ENCODE measurements at places on chromosomes 1 and 21.

DNA sequence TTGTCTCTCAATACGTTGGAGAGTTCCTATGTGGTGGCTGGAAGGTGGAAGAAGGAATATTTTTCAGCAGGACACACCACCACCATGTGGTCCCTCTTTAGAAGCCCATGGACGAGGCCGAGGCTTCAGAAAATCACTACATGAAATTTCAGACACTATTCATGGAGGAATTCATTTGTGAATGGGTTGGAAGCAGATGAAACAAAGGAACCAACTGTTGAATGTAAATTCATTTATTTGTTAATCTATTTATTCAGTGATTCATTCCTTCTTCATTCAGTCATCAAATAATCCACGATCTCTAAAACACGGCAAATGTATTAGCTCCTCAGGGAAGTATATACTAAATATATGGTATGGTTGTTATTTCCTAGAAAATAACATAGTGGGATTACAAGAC is 12.2 kb downstream of the SLC35F3 start:
- no peak overlapping the region for H3K4me3 ChIP-seq
- H3K4me1 ChIP-seq: no peaks in the 10 kb centered on the region
- DNase-seq: no peak
- H3K27ac ChIP-seq: no peak overlapping the region
- H3K27me3 ChIP-seq: peaks cover 11% of the 10 kb centered on the region

- DNase-seq: no peak
- peaks cover 2% of the 10 kb centered on the region for H3K36me3 ChIP-seq
- H3K4me3 ChIP-seq: no peak overlapping the region
- peaks cover 6% of the 10 kb centered on the region for H3K4me1 ChIP-seq
- no peak overlapping the region for H3K27ac ChIP-seq
Observed at GRCh38 chr1:239840790-239841189, 250.9 kb upstream of the FMN2 start.

DNA sequence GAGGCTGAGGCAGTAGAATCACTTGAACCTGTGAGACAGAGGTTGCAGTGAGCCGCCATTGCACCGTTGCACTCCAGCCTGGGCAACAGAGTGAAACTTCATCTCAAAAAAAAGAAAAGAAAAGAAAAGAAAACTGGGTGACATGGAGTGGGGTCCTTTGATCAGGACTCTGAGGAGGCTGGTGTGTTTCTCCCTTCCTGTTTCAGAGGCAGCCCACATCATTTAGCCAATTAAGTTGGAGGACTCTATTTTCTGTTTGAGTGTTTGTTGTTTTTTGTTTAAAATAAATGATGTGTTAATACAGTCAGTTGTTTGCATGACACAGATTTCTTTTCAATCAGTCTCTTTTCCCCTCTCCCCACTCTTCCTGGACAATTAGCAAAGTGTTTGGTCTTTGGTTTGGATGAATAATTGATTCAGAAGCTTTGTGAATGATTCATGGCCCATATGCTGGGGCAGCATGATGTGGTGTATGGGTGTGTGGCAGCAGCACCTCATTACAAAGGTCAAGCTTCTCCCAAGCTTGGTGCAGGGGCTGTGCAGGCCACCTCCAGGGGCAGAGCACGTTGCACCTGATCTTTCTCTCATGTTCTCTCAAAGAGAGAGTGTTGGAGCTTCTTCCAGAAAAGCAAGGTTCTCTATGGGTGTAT is 48.8 kb downstream of the CACNA1E start:
- H3K36me3 ChIP-seq: peaks cover 9% of the 10 kb centered on the region
- H3K27ac ChIP-seq: no peak overlapping the region
- no peaks in the 10 kb centered on the region for H3K4me1 ChIP-seq
- H3K4me3 ChIP-seq: no peak overlapping the region

GRCh38 chr1:155396874-155397476 is 76.3 kb downstream of the RUSC1 start:
- H3K27me3 ChIP-seq: no peaks in the 10 kb centered on the region
- H3K4me3 ChIP-seq: no peak overlapping the region
- peaks cover 3% of the 10 kb centered on the region for H3K4me1 ChIP-seq
- no peak overlapping the region for H3K27ac ChIP-seq
- DNase-seq: no peak

DNA sequence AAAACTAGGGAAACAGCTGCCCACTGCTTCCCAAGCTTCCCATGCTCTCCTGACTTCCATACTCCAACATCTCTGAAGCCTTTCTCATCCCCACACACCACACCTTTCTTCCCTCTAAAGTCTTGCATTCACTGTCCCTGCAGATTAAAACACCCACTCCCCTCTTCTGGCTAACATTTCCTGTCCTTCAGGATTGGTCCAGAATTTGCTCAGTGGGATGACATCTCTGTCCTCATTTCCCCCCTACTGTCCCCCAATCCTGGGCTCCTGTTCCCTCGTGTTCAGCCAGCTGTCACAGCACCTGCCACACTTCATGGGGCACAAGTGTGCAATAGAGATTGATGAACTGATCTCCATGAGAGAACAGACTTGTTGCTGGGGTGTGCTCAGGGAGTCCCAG is 82.7 kb downstream of the KCND3 start:
- no peak for DNase-seq
- H3K36me3 ChIP-seq: no peaks in the 10 kb centered on the region
- H3K27ac ChIP-seq: no peak overlapping the region

- H3K27me3 ChIP-seq: no peaks in the 10 kb centered on the region
- H3K36me3 ChIP-seq: no peaks in the 10 kb centered on the region
- no peak overlapping the region for H3K4me3 ChIP-seq
- peaks cover 4% of the 10 kb centered on the region for H3K4me1 ChIP-seq
- H3K27ac ChIP-seq: no peak overlapping the region
Observed at GRCh38 chr1:192592981-192593708, 17.6 kb downstream of the RGS1 start.

- no peaks in the 10 kb centered on the region for H3K27me3 ChIP-seq
- H3K4me1 ChIP-seq: peaks cover 4% of the 10 kb centered on the region
- no peaks in the 10 kb centered on the region for H3K36me3 ChIP-seq
- no peak for DNase-seq
- H3K4me3 ChIP-seq: no peak overlapping the region
- H3K27ac ChIP-seq: no peak overlapping the region
Observed at GRCh38 chr1:199667089-199667488, 360.4 kb upstream of the NR5A2 start.

DNA sequence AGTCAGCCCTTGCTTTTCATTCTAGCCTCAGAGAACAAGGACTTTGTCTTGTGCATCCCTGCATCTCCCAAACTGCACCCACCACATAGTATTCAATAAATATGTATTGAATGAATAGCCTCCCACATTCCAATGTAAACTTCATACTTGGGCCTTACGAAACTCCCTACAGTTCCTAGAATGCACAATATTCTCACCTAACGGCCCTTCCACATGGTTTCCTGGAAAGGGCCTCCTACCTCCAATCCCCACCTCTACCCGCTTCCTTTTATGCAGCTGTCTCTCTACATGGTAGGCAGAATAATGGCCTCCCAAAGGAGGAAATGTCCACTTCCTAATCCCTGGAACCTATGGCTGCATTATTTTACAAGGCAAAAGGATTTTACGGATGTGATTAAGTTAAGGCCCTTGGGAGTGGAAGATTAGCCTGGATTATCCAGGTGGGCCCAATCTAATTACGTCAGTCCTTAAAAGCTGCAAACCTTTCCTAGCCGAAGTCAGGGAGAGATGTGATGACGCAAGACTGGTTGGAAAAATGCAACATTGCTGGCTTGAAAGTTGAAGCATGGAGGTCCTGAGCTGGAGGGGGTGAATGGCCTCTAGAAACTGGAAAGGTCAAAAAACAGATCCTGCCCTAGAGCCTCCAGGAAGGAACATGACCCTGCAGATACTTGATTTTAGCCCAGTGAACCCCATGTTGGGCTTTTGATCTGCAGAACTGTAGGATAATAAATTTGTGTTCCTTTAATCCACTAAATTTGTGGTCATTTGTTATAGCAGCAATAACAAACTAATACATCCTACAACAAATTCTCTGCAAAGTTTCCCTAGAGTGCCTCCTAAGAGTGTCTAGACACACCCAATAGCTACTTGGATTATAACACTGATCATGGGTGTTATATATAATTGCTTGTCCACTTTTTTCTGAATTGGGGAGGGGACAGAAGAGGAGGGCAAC is 5.2 kb upstream of the PIK3C2B start:
- no peaks in the 10 kb centered on the region for H3K36me3 ChIP-seq
- peak overlapping the region; percentile 4 for H3K4me3 ChIP-seq
- H3K4me1 ChIP-seq: peaks cover 21% of the 10 kb centered on the region
- no peak overlapping the region for H3K27ac ChIP-seq
- no peak for DNase-seq

GRCh38 chr21:22444990-22445389 is 1446.8 kb downstream of the NCAM2 start:
- no peaks in the 10 kb centered on the region for H3K4me1 ChIP-seq
- no peaks in the 10 kb centered on the region for H3K36me3 ChIP-seq
- H3K27me3 ChIP-seq: no peaks in the 10 kb centered on the region
- H3K4me3 ChIP-seq: no peak overlapping the region
- DNase-seq: no peak

- no peak for DNase-seq
- H3K27ac ChIP-seq: no peak overlapping the region
- H3K27me3 ChIP-seq: peaks cover 80% of the 10 kb centered on the region
- H3K4me1 ChIP-seq: peaks cover 32% of the 10 kb centered on the region
Observed at GRCh38 chr1:181314959-181315358, 168.4 kb upstream of the CACNA1E start.

- H3K4me3 ChIP-seq: peak overlapping the region; percentile 99
- no peak for DNase-seq
- H3K27ac ChIP-seq: no peak overlapping the region
- H3K4me1 ChIP-seq: peaks cover 64% of the 10 kb centered on the region
- H3K36me3 ChIP-seq: no peaks in the 10 kb centered on the region
Observed at GRCh38 chr1:200889571-200889970, 5.1 kb upstream of the INAVA start.

- no peak for DNase-seq
- H3K27ac ChIP-seq: no peak overlapping the region
- H3K4me3 ChIP-seq: no peak overlapping the region
- H3K27me3 ChIP-seq: peaks cover 15% of the 10 kb centered on the region
- no peaks in the 10 kb centered on the region for H3K36me3 ChIP-seq
Observed at GRCh38 chr1:110444561-110444960, 6.4 kb upstream of the PROK1 start.

DNA sequence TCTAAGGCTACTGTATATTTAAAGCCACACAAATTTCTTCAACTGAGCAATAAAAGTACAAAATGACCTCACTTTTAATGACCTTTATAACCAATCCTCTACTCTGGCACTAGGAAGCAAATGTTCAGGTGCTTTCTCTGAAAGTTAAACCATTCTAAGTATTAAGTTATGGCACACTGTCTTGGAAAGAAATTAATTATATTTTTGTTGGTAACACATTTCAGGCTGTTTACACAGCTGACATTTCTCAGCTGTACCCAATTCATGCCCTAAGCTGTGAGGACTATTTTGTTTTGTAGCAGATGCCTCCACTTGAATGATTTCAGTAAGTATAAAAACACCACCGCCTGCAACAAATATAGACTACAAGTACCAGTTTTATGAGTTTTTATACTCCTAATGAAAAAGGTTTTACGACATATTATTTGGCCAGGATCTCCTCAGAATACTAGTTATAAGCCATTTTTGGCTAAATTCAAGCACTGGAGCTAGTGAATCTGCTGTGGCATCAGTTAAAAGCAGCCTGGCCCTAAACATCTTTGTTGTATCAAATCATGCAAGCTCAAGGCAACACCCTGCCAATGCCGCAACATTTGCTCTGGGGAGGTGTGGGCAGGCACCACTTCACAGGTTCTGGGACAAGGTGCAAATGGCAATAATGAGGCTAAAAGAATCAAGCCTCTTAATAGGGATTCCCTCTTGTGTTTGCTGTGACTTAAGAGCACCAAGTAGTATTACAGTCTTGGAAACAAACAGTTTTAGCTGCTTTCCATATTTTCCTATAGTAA is 228.4 kb upstream of the DMRTA2 start:
- no peak overlapping the region for H3K4me3 ChIP-seq
- H3K36me3 ChIP-seq: no peaks in the 10 kb centered on the region
- H3K4me1 ChIP-seq: peaks cover 13% of the 10 kb centered on the region
- DNase-seq: no peak
- no peaks in the 10 kb centered on the region for H3K27me3 ChIP-seq

- no peak overlapping the region for H3K27ac ChIP-seq
- H3K4me3 ChIP-seq: no peak overlapping the region
- no peak for DNase-seq
- H3K4me1 ChIP-seq: peaks cover 5% of the 10 kb centered on the region
Observed at GRCh38 chr1:220669005-220669404, 21.2 kb upstream of the C1orf115 start.

GRCh38 chr1:66758241-66758755 is 6.0 kb downstream of the DYNLT5 start:
- no peak overlapping the region for H3K4me3 ChIP-seq
- no peak overlapping the region for H3K27ac ChIP-seq
- DNase-seq: no peak
- H3K4me1 ChIP-seq: peaks cover 4% of the 10 kb centered on the region
- H3K27me3 ChIP-seq: no peaks in the 10 kb centered on the region

DNA sequence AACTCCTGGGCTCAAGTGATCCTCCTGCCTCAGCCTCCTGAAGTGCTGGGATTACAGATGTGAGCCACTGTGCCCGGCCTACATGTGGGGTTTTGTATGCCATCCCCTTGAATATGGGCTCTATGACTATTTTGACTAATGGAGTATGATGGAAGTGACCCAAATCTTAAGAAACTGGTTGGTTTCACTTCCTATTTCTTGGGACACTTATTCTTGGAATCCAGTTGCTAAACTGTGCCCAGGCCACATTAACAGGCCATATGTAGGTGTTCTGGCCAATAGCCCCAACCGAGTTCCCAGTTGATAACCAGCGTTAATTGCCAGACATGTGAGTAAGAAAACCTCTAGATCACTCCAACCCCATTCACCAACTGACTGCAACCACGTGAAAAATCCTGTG is 36.3 kb upstream of the CLIC4 start:
- H3K27ac ChIP-seq: no peak overlapping the region
- no peak overlapping the region for H3K4me3 ChIP-seq
- H3K27me3 ChIP-seq: no peaks in the 10 kb centered on the region
- H3K36me3 ChIP-seq: no peaks in the 10 kb centered on the region
- H3K4me1 ChIP-seq: peaks cover 17% of the 10 kb centered on the region

GRCh38 chr1:16055613-16056520 is 12.3 kb downstream of the CLCNKB start:
- peaks cover 5% of the 10 kb centered on the region for H3K27me3 ChIP-seq
- peak; percentile 95 for DNase-seq
- no peak overlapping the region for H3K27ac ChIP-seq
- peaks cover 6% of the 10 kb centered on the region for H3K4me1 ChIP-seq
- no peak overlapping the region for H3K4me3 ChIP-seq

GRCh38 chr1:63276624-63277023 is 45.7 kb upstream of the FOXD3 start:
- no peaks in the 10 kb centered on the region for H3K36me3 ChIP-seq
- DNase-seq: no peak
- H3K4me1 ChIP-seq: peaks cover 44% of the 10 kb centered on the region
- H3K4me3 ChIP-seq: peak overlapping the region; percentile 42
- H3K27me3 ChIP-seq: no peaks in the 10 kb centered on the region

DNA sequence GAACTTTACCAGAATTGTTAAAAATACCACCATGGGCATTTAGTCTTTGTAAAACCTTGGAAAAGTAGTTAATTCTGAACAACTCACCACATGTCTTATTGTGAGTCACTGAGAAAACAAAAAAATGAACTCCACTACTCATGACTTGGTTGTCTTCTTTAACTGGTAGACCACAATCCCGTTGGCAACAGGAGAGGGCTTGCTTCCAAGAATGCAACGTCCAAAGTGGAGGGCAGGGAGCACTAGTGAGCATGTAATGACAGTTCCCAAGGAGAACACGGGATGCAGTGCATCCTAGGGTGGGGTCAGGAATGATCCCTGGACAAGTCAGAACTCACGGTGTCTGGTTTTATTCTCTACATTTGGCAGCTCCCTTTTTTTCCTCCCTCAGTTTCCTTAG is 15.2 kb upstream of the HMCN1 start:
- H3K36me3 ChIP-seq: no peaks in the 10 kb centered on the region
- no peaks in the 10 kb centered on the region for H3K27me3 ChIP-seq
- H3K4me3 ChIP-seq: no peak overlapping the region
- no peak overlapping the region for H3K27ac ChIP-seq
- no peaks in the 10 kb centered on the region for H3K4me1 ChIP-seq
